Stimulated activated CD8-positive, alpha-beta memory T cell treated with anti-CD3 and anti-CD28 coated beads, Interleukin-7, amount 100 ng/mL, for 1 hour (primary cell): ENCODE measurements at places on chromosomes 1 and 21.

DNA sequence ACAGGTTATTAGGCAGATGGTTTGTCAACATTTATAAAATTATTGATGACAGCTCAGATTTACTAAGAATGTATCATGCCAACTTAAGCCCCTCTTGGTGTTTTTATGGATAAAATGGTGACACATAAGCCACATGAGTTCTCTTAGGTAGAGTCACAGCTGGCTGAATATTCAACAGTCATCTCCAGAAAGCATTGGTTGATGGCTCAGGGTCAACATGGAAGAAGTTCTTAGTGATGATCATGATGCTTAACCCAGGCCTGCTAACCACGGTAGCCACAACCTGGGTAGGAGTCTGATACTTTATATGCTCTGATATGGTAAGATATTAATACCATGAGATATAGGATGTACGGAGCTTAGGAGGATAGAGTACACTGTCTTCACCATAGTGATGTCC is 46.4 kb upstream of the SIPA1L2 start:
- DNase-seq, result no peak

GRCh38 chr1:59885160-59885832 is 41.3 kb downstream of the CYP2J2 start:
- DNase-seq, result no peak

GRCh38 chr1:117093870-117094621 is 27.5 kb downstream of the TRIM45 start:
- DNase-seq, result no peak

DNA sequence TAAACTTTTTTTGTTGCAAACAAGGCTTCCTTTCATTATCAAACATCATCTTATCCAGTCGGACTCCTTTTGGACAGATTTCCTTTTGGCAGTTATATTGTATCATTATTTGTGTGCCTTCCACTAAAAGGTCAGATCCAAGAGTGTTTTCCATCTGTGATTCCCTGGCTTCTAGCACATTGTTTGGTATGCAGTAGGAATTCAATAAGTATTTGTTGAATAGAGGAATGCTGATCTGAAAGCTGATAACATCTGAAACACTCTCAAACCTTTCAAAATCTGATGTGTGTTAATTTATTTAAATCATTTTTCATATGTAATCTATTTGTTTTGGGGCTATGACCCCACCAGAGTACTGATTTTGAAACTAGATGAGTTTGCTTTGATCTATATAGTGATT is 39.0 kb downstream of the NDC1 start:
- no peak for DNase-seq

GRCh38 chr1:39105841-39106765 is 80.0 kb downstream of the NDUFS5 start:
- DNase-seq, result no peak

DNA sequence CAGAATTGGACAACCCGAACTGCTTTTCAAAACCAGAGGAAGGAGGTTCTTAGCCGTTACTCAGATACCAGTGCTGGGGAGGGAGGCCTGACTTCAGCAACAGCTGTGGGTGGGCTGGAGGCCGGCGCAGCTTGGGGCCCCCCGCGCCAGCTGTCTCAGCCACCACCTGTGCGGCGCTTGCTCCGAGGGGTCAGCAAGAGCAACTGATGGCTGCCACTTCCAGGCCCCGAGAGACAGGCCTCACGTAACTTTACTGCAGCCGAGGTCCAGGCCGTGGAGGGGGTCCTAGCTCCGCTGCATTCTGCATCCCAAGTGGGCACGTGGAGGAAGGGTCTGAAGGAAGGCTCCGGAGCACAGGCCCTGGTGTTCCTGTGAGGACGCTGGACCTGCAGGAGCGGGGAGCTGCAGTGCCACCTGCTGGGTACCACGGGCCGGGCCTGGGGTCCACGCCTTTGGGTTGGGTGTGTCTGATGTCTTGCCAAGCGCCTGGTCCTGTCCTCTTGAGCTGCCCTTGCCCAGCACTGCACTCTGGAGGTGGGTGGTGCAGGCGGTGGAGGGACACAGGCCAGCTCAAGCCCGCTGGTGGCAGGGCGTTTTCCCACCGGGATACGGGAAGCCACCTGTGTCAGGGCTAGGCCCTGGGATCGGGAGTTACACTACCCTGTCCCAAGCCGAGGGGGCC is 9.8 kb downstream of the THAP3 start:
- no peak for DNase-seq

- DNase-seq, result no peak
Measured at GRCh38 chr1:93749894-93750301, 68.3 kb upstream of the BCAR3 start.

DNA sequence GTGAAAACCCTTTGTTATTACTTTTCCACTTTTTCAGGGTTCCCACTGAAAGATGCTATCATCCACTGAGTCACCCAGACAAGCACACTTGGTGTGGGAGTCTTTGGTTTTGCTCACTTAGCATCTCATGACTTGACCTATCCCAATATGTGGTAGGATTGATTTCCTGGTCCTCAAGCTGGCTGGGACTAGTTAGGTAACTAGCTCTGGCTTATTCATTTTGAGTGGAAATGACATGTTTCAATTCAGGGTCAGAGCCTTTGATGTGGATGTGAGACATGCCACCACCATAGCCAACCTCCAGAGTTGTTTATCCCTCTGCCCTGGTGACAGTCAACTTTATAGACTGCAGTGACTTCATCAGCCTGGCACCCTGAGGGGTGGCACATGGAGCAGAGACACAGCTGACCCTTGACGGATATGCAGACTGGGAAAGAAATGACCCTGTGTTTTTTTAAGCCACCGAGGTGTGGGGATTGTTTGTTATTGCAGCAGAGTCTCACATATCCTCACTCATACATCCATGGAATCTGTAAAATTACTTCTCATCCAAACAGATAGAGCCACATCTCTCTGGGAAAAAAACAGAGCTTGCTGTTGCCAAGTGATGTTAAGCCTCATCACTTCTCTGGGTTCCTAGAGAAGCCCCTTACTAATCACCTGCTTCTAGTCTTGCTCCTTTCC is 699.9 kb downstream of the MATN1 start:
- DNase-seq, result no peak

- no peak for DNase-seq
Measured at GRCh38 chr1:106121728-106122127, 934.7 kb upstream of the PRMT6 start.

GRCh38 chr1:94276988-94277434 is 39.6 kb upstream of the ARHGAP29 start:
- no peak for DNase-seq

- no peak for DNase-seq
Measured at GRCh38 chr21:40902299-40902698, 55.3 kb upstream of the DSCAM start.

- no peak for DNase-seq
Measured at GRCh38 chr1:35461966-35462651, 95.1 kb downstream of the KIAA0319L start.

DNA sequence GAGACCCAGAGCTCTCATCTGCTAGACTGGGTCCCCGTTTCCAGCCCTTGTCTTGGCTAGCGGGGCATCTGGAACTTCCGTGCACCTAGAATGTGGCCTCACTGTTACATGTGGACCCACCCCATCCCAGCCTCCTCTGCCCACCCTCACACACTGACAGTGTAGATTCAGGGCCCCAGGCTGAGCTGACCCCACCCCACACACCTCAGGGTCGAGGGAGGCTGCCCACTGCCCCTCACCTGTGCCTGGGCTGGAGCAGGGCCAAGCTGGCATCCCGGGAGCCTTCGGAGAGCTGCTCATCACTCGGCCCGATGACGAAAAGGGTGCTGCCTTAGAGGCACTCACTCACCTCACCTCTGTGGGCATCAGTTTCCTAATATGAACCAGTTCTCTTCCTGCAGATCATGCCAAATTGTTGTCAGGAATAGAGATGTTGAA is 11.1 kb downstream of the ACOT11 start:
- DNase-seq, result no peak

DNA sequence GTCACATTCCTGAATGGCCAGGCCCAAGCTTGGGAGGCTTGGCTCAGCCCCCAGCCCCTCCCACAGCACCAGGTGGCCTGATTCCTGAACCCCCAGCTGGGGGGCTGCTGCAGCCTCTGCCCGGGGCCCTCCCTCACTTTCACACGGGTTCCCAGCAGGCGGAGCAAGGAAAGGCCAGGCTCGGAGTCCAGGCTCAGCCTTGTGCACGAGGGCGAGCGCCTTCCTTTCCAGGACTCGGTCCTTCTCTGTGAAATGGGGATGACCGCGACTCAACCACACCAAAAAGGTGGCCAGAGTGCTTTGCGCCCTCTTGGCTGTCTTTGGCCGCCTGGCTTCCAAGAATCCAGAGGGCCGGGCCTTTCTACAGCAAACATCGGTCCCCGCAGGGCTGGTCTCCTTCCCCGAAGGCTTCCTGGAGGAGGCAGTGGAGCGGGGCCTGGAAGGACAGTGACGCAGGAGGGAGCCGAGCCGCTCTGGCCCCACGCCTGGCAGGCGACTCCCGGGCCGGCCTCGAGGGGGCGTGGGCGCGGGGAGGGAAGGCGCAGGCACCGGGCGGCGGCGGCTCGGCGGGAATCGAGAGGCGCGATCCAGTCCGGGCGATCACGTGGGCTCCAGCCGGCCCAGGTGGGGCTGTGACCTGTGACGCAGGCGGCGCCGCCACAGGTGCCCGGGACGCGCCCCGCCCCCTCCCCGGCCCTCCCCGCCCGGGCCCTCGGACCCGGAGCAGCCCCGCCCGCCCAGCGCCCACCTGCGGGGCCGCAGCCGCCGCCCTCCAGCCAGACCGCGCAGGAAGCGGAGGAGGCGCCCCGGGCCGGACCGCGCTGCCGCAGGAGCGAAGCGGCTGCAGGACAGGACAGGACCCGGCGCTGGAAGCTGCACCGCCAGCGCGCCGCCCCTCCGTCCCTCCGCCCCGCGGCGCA is at the start of gene ARHGEF16:
Gene ARHGEF16 (plus strand): TSS at position 775 of the 920 bp plus-strand sequence. CDS start 8,420 bp downstream, outside the sequence.
- DNase-seq, result no peak

GRCh38 chr1:21149430-21149854 is 27.3 kb downstream of the EIF4G3 start:
- no peak for DNase-seq

DNA sequence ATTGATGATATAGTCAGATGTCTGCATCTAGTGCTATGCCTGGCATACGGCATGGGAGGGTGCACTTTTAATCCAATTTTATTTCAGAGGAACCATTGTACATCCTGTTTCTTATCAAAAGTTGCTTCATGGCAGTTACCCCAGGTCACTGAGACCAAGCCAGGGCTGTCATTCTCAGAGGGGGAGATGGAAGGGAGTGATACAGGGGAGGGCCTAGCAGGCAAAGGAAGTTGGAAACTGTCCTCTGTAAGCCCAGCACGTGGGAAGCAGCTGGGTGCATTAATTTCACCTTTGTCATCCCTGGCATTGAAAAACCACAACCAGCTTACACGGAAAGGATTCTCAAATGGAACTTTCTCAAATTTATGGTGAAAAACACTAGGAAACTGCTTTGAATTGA is 458.7 kb upstream of the ADAMTS5 start:
- DNase-seq, result no peak

- no peak for DNase-seq
Measured at GRCh38 chr1:113002297-113002696, 46.3 kb upstream of the SLC16A1 start.

DNA sequence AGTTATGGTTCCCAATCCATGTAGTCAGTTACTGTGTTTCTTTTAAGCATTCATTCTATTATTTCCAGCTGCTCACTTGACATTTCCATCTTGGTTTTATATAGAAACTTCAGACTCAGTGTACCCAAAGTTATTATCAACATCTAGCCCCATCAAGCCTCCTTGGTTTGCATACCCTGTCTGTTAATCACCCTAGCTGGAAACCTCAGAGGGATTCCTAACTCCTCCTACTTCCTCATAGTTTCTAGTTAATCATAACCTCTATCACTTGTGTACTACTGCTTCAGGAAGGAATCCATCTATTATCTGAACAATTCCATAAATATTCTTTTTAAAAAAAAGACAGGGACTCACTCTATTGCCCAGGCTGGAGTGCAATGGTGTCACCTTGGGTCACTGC is 293.3 kb downstream of the SDCCAG8 start:
- no peak for DNase-seq

- DNase-seq, result no peak
Measured at GRCh38 chr1:229285440-229285839, 14.5 kb downstream of the RAB4A start.

DNA sequence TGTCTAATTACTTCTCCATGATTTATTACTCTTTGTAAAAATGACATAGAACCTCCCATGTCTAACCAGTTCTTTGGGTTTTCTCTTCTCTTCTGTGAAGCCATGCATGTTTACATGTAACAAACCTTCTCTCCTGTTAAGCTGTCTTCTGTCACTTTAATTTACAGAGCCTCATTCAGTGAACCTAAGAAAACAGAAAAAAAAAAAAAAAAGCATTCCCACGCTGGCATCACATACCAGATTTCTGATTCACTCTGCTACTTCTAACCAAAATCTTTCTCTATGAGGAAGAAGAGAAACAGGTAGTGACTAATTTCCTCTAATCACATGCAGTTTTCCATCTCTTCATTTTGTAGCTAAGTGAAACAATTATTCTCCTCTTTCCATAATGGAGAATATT is 141.4 kb upstream of the CXADR start:
- DNase-seq, result no peak
